ENCODE measurements at places on chromosomes 5 and 9. TPM values are rescaled to one million over a fixed set of nuclear protein-coding genes. Genes with fewer than 3 reads are reported as not detected.

DNA sequence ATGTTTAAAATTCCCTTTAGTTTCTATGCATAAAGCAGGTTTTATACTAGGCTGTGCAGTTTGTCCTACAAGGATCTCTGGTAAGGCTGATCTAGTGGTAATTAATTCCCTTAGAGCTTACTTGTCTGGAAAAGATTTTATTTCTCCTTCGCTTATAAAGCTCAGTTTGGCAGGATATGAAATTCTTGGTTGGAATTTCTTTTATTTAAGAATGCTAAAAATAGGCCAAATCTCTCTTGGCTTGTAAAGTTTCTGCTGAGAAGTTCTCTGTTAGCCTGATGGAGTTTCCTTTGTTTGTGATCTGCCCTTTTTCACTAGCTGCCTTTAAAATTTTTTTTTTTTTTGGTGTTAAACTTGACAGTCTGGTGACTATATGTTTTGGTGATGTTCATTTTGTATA is 237.1 kb upstream of the TLE4 start:
- DNase-seq: no peak

Gene PCDHGA11
- not detected for total RNA-seq

Gene GMCL2
- total RNA-seq: not detected

Gene OR1L1
- total RNA-seq: not detected

DNA sequence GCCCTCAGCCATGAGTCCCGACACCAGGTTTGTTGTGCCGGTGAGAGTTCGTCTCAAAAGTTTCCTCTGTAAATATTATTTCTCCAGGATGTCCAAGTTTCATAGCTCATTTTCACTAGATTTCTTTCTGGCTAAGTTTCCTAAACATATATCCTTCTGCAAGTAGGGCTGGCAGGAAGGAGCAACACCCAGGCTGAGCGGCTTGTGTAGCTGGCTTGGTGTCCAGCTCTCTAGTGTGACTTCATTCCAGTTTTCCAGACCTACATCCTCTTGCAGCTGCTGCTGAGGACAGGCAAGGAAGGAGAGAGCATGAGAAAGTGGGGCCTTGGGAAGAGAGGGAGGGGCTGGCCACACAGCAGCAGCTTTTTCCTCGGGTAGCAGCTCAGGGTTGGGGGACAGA is 80.3 kb downstream of the FGF1 start:
- no peak for DNase-seq

DNA sequence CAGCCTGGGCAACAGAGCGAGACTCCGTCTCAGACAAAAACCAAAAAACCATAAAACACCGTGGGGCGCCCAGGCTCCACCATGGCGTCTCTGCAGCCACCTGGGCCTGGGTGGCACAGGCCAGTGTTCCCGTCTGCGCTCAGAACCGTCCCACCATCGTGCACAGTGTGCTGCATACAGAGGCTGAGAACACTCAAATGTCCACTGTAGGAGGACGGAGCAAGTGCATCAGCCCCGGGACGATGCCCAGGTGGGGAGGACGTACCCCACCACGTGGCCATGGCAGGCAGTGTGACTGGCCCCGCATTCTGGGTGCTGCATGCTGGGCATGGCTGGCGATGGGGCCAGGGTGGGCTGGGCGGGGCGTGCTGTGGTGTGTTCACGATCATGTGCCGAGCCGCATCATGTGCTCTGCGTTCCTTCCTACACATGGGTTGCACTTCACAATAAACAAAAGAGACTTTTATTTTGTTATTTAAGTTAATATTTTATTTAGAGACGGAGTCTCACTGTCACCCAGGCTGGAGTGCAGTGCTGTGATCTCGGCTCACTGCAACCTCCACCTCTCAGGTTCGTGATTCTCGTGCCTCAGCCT is 37.8 kb downstream of the EXD3 start:
- no peak for DNase-seq

DNA sequence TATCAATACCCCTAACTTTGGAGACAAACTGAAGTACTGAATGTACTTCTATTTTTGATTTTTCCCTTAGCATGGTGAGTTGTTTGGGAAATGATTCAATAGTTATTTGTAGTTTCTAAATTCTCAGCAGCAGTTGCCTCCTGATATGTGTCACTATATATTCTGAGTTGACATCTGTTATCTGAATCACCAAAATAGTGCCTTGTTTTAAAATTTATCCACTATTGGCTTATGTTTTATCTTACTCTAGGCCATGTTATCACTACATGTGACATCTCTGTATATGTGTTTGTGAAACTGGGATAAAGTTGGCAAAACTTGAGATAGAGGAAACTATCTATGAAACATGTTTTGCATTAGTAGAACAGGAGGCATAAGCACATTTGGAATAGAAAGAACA is 317.6 kb downstream of the TLE4 start:
- no peak for DNase-seq

DNA sequence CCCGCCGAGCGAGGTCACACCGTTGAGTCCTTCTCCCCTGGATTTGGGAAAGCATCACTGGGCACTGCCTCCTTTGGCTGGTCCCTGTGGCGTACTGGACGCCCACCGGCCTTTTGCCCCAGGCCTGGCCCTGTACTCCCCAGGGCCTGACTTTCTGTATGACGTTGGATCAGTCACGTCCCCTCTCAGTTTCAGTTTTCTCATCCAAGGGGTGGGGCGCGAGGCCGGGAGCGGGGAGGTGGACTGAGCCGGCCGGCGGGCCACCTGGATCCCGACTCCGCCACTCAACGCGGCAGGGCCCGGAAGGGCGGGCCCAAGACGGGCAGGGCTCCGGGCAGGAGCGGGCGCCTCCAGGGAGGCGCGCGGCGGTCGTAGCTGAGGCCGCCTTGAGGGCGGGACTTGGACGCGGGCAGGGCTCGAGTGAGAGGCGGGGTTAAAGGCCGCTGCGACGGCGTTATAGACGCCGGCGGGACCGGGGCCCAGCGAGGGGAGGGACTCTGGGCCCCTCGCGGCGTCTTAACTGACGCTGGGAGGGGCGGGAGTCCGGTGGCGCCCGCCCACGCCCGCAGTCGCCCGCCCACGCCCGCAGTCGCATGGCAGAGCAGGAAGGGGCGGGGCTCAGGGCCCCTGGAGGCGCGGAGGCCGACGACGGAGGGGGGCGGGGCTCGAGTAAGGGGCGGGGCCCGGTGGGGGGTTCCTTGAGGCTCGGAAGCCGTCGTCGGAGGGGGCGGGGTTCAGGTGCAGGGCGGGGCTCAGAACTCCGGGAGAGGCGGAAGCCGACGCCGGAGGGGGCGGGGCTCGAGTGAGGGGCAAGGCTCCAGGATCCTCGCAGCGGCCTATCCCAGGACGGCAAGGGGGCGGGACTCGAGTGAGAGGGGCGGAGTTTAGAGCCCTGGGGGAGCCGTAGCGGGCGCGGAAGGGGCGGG is 549 bp upstream of the CARD19 start:
- peak; percentile 100 for DNase-seq

Gene IL33
- not detected for total RNA-seq

Gene PPP2R2B
- total RNA-seq: 1.8 TPM

GRCh38 chr9:114008667-114009410 is 69.3 kb downstream of the AMBP start:
- no peak for DNase-seq

Gene NRARP
- 0.32 TPM for total RNA-seq

DNA sequence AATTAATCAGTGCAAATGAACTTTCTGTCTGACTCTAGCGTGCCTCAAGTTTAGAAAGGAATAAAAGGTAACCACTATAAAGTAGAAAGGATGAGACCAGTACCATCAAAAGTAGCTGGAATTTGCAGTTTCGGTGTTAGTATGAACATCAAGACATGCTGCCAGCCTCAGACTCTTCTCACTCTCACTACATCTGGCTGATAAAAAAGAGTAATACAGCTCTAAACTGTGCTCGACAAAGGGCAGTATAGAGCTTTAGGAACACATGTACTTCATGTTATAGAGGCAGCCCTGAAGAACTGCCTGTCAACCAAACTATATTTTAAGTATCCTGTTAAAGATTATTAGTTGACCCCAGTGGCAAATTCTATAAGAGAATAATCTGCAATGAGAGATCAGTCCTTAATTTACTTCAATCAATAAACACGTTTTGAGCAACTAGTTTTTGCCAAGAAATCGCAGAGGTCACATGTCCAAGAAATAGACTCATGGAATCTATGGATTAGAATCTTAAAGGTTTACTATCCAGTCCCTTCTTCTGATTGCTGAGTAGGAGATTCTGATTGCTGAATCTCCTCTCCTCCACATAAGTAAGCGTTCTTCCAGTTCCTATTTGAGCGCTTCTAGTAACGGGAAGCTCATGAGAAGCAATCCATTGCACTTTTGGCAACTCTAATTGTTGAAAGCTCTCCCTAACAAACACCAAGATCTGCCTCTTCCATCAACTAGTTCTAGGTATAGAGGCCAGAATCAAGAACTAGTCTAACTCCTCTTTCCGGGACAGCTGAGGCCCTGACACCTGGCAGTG is 941 bp downstream of the XPA start:
- DNase-seq: no peak

GRCh38 chr5:147522435-147522834 is 12.6 kb upstream of the DPYSL3 start:
- DNase-seq: no peak

Gene SMAD5
- total RNA-seq: 8.6 TPM

GRCh38 chr9:22363421-22363887 is 83.2 kb upstream of the DMRTA1 start:
- no peak for DNase-seq

GRCh38 chr5:67815455-67816391 is 399.8 kb upstream of the PIK3R1 start:
- no peak for DNase-seq

- no peak for DNase-seq
Measured at GRCh38 chr9:113895526-113895925, 19.4 kb downstream of the ZNF618 start.

GRCh38 chr5:116462500-116462899 is 112.1 kb downstream of the SEMA6A start:
- no peak for DNase-seq

DNA sequence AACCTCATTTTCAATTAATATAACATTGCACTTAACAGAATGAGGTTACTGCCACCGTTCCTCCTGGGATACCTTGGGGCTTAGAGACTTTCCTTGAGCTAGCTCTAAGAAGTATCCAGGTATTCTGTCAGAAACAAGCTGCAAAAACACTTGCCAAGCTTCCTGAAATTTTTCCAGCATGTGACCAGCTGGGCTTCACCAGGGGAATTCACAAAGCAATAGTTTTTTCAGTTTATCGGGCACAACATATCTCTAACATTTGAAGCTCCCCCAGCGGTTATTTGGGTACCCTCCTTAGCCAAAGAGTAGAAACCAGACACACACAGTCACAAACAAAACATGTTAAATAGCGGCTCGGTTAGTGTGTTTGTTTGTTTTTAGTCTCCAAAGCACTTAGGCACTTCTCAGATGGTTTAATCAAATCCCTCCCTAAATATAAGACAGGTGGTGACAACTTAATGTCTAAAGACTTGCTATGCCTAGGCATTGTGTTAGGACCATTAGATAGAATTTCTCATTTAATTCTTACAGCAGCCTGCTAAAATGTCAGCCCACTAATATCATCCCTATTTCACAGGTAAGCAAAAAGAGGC is 278.2 kb downstream of the GLIS3 start:
- no peak for DNase-seq

GRCh38 chr5:179800071-179800695 is 6.4 kb downstream of the LTC4S start:
- no peak for DNase-seq

DNA sequence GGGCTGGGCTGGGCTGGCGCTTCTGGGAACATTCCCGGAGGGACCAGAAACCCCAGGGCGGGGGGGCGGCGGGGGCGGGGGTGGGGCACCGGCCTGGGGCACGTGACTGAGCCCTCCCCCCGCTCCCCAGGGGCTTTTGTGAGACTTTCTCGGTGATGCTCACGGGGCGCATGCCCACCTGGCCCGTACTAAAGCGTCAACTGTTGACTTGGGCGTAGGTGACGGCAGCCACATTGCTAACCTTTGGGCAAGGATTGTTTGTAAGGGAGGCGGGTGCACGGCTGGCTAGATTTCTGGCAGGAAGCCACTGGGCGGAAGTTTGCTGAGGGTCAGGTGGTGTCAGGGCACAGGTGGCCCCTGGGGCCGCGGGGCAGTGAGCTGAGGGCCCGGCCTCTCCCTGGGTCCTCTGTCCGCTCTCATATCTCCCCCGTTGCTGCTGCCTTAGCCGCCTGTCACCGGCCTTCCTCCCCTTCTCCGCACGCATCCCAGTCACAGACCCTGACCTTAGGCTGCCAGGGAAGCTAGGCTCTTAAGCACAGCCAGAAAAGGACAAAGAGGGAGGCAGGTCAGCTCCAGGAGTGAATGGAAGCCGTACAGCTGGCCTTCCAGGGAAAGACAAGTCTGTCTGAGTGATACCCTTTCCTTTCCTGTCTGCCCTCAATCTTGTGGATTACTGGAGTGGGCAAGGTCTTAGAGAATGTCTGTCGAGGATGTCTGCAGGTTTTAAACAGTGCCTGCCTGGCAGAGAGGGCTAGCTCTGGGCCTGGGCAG is 812 bp downstream of the CACFD1 start:
- DNase-seq: peak; percentile 27

- DNase-seq: no peak
Measured at GRCh38 chr9:25684321-25684720, 6.1 kb upstream of the TUSC1 start.

DNA sequence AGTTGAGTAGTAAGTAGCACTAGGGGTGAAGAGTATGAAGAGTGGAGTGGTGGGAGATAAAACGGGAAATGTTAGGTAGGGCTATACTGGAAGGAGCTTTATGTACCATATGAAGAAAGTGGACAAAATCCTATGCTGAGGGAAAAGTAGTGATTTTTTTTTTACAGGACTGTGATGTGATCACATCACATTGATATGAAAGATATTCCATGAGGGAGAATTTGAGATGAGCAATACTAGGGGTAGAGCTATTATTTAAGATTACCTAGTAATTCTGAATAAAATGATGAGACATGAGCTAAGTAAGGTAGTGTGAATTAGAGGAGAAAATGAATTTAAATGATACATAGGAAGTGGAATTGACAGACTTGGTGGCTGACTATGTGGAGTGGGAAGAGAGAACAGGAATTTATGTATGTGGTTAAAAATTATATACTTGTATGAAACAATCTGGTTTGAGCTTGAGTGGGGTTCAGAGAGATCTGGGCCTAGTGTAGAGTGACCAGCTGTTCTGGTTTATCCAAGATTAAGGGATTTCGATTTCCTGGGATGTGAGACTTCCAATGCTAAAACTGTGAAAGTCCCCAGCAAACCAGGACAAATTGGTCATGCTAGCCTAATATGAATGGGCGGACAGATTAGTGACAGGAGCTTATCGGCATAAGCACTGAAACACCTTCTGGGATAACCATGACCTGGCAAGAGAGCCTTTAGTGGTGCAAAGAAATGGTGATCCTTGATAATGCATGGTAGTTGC is 29.3 kb upstream of the STOM start:
- DNase-seq: no peak

Gene SRA1
- total RNA-seq: 38.0 TPM

Gene MLANA
- total RNA-seq: not detected

Gene GKAP1
- total RNA-seq: 5.9 TPM

Gene HMMR
- total RNA-seq: 69.4 TPM

DNA sequence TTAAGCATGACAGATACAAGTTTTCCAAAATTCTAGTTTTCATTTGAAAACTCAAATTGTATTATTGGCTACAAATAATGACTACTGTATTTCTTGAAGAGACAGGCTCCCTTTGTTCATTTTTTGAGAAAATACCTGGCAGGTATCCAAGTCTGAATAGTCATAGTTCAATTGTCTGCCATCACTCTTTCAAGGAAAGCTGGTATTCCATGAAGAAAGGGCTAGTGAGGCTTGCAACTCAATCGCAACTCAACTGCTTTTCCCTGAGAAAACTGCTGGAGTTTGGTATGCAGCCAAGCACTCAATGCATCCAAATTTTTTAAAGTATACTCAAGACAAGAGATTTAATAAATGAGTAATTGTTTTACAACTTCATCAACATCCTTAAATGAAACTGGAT is 61.4 kb upstream of the TRIO start:
- DNase-seq: no peak

All from activated CD4-positive, alpha-beta T cell treated with anti-CD3 and anti-CD28 coated beads, Interleukin-2, amount 10 ng/mL, durations not matched to agents 7 days and 5 days (primary cell).